ENCODE measurements at places on chromosomes 1 and 21.

DNA sequence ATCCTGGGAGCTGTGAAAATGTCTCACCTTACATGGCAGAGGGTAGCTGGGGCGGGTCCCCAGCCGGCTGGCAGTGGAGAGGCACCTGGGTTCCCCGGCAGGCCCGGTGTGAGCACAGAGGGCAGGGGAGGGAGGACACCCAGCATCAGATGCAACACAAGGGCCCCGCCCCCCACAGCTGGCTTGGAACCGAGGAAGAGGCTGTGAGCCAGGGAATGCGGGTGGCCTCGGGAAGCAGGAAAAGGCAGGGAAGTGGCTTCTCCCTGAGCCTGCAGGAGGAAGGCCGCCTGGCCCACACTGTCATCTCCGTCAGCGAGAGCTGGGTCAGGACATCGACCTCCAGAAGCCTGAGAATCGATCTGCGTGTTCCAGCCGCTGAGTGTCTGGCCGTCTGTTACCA, 87.3 kb downstream of the SIK1 start:
- no peak for DNase-seq

GRCh38 chr1:221781102-221781755, 39.3 kb upstream of the DUSP10 start:
- DNase-seq = no peak

GRCh38 chr1:219965285-219966070, 37.1 kb upstream of the SLC30A10 start:
- no peak for DNase-seq

- DNase-seq = no peak
Measured at GRCh38 chr1:41804176-41804575, 114.5 kb downstream of the HIVEP3 start.

DNA sequence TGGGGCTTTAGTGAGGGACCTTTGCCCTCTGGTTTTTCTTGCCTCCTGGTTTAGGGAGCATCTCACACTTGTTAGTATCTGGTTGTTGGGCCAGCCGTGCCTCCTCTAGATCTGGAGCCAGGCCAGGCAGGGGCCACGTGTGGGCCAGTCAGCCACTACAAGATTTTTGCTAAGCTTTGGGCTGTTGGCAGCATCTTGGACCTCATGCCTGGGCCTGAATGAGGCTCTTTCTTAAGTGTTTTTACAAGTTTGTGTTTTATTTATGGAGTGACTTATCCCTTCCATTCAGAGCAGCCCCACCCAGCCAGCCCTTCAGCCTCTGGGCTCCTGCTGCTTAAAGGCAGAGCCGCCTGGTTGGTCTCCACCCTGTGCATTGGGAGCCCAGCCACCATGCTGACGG, 1.6 kb upstream of the SH3BGRL3 start:
- DNase-seq = no peak

GRCh38 chr1:7636795-7637526, 134.1 kb upstream of the VAMP3 start:
- no peak for DNase-seq

GRCh38 chr21:38179511-38179910, 77.3 kb upstream of the KCNJ15 start:
- DNase-seq = no peak
